Activated CD8-positive, alpha-beta memory T cell treated with anti-CD3 and anti-CD28 coated beads for 4 hours (primary cell): ENCODE measurements at places on chromosomes 2 and 18.

DNA sequence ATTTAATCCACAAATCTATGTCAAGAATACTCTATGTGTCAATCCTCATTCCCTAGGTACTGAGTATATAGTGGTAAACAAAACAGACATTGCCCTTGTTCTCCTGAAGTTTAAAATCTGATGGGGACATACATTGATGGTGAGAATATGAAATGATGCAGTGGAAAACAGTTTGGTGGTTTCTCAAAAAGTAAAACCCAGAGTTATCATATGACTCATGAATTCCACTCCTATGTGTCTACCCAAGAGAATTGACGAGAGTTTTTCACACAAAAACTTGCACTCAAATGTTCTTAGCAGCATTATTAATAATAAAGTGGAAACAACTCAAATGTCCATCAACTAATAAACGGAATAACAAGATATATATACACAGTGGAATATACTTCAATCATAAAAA lies 586.7 kb downstream of the CCDC85A start:
- DNase-seq = no peak

DNA sequence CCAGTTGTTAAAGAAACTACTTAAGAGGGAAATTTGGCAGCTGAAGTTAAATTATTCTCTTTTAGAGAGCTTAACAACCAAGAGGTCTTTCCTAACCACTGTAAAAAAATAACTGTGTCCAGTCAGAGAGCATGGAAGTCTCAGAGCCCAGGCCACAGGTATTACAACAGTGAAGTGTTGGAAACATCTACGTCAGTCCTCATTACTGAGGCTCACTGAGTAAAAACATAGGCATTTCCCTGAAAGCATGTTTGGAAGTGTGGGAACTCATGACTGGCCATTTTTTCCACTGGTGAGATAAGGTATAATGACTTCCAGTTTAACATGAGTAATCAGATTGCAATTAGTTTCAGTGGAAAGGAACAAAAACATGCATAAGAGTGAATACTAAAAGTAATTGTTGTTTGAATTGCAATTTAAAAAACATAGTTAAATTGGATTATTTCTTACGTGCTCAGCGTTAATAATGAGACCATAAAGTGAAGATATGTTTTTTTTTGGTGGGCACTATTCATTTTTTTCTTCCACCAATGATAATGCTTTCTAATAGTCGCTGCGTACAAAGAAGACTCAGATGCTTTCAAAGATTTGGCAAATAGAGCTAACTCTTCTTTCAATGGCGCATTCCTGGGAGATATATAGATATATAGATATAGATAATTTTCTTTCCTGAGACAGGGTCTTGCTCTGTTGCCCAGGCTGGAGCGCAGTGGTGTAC lies 60.8 kb downstream of the EFEMP1 start:
- no peak for DNase-seq

DNA sequence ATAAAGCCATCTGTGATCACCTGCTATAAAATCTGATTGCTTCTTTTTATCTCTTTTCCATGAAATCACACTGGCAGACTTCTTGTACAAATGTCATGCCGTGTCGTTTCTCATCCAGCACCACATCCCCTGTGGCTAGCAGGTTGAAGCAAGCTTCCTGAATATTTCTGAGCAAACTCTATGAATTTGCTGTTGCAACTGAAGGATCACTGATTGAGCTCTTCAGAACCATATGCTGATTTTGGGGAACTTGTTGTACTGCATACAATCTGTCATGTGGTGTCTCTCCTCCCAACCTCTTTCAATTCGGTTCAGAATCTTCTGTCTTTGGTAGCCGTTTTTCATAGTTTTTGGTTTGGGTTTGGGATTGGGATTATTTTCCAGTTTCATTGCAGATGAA lies 57.7 kb upstream of the RBMS1 start:
- DNase-seq = no peak

- no peak for DNase-seq
These were observed 21.2 kb downstream of the GPC1 start for GRCh38 chr2:240456447-240457222.

DNA sequence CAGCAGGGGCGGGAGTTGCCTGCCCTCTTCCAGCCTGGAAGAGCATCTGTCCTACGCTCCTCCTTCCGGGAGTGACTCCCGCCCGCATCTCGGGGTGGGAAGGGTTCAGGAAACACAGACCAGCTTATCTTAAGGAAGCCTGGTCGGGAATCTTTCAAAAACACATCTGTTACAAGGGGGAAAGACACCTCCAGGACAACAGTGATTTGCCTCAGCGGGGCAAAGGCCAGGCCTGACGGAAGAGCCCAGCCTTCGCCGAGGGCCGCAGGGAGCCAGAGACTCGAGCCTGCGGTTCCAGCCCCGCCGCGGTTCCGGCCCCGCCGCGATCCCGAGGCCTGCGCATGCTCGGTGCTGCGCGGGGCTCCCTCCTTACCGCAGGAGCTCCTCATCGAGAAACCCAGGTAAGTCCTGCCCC lies 38.1 kb upstream of the TGIF1 start:
- DNase-seq = no peak

DNA sequence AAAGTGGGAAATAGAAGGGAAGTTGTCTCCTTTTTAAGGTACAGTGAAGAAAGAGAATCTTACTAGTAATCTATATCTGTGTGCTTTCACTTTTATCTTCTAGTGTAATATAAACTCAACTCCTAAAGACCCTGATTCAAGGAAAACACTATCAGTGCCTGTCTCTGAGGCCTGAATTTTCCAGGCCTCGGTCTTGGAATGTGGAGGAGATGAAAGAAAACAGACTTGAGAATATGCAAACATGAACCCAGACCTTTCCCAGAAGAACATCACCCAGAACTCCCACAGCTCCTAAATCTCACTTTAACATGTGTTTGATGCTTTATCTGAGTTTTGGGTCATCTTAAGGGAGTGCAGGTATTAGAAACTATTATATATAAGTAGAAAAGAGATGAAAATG lies 51.8 kb downstream of the EPB41L5 start:
- no peak for DNase-seq

DNA sequence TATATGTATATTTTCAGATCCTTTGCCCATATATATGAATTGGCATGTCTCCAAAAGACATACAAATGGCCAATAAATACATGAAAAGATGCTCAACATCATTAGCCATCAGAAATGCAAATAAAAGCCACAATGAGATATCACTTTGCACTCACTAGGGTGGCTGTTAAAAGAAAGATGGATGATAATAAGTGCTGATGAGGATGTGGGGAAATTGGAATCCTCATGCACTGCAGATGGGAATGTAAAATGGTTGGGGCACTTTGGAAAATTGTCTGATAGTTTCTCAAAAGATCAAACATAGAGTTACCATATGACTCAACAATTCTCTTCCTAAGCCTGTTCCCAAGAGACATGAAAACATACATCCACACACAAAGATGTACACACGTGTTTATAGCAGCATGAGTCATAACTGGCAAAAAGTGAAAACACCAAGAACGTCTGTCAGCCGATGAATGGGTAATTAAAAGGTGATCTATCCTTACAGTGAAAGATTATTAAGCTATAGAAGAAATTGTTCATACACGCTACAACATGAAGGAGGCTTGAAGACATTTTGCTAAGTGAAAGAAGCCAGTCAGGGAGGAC lies 19.7 kb downstream of the NGEF start:
- no peak for DNase-seq

DNA sequence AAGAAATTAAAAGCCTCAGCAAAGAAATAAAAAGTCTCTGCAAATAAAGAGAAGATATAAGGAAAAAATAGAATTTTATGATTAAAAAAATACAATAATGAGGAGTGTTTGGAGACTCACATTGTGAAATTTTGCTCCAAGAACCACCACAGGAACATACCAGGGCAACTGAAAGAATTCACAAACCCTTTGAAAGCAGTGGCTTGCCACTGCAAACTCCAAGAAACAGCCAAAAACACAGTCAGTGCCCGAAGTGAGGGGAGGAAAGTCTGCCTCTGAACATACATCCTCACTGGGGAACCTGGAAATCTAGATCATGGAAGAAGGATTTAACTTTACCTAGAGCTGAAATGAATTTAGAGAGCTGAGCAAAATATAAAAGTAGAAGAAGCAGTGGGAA lies 33.1 kb downstream of the EVA1A start:
- no peak for DNase-seq

DNA sequence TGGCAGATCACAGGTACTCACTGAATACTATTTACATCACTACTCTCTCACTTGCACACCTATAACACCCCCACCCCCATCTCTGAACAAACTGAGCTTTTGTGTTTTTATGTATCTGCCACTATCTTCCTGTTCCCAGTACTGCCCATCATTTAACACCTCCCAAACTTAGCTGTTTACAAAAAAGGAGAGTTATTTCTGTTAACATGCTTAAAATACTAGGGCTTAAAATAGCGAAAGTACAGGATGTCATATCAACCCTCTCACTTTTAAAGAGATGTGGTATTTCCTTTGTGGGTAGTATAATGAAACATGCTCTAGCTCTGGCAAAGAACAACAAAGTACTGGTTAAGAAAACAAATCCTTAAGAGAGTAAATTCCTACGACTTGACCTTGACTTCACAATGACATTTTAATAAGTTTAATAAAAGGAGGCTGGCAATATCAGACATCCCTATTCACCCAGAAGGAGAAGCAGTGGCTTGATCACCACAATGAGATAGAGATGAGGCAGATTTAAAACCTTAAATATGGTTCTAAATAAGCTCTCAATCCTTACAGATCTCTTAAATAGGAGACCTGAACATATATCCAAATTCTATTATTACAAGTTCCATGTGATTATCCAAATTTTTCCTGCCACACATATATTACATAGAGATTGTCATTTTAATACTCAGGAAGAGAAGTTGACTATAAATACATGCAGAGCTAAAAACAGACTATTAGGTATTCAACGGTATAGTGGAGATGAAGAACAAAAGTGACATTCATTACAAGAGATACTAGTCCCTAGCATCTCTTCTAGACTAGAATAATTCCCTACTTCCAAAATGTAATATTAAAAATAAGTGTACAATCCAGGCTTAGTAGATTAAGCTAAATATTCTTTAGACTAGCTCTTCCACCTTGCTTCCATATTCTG lies 36.9 kb downstream of the TRAK2 start:
- no peak for DNase-seq

DNA sequence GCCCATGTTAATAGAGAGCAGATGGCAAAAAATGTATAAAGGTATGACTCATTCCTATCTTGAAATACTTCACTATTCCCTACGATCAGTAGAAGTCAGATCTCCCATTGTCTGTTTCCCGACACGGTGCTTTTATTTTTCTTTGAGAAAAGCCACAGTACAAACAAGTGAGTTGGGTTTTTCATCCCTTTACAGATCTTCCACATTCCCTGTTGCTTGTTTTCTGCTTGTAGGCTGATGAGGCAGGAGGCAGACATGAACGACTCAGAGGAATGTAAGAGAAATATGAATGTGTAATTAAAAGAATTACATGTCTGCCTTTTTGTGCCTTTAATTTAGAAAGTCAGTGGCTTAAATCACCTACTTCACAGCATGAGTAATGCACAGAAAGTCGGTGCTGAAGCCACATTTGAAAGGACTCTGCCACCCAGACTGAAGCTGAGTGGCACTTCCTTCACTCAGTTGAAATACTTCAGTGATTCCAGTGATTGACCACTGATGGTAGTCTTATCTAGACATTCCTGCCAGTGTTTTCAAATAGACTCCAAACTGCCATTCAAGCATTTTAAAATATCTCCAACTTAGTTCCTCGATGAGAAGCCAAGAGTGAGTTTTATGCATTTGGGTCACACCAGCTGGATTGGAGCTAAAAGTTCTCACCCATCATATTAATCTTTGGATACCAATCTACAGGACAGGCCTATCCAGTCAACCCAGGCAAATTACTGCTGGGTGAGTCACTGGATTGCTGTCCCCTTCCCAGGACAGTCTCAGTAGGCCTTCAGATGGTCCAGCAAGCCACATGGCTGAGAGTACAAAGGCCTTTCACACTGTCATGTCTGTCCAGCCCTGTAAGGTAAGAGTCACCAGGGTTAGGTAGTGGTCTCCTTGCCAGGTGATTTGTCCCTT lies 79.0 kb downstream of the COLEC12 start:
- no peak for DNase-seq

- no peak for DNase-seq
These were observed 265.9 kb upstream of the SPHKAP start for GRCh38 chr2:228447266-228447915.
